ENCODE measurements at places on chromosomes 3 and 15.
A peak's percentile ranks its signal among the peaks of the same experiment; 100 is the strongest.

DNA sequence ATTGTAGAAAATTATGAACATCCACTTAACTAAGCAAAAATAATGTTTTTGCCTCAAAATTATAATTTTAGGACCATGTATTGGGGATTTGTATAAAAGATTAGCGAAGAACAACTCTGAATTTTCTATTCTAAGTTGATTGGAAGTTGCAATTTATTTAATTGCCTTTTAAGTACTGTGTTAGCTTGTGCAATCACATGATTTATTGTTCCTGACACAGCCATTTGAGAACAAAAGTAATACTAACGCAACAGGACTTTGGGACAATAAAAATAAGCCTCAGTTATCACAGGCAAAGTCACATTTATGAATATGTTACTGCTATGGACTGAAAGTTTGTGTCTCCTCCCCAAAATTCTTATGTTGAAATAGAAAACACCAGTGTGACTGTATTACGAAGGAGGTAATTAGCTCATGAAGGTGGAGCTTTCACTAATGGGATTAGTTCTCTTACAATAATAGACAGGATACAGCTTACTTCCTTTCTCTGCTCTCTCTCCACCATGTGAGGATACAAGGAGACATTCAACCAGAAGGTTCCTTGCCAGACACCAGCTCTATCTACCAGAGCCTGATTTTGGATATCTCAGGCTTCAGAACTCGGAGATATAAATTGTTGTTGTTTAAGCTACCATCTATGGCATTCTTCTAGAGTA, 745.9 kb downstream of the ZBBX start:
- no peak for DNase-seq

GRCh38 chr3:41200669-41201021, 1.3 kb downstream of the CTNNB1 start:
- peak; percentile 55 for DNase-seq

DNA sequence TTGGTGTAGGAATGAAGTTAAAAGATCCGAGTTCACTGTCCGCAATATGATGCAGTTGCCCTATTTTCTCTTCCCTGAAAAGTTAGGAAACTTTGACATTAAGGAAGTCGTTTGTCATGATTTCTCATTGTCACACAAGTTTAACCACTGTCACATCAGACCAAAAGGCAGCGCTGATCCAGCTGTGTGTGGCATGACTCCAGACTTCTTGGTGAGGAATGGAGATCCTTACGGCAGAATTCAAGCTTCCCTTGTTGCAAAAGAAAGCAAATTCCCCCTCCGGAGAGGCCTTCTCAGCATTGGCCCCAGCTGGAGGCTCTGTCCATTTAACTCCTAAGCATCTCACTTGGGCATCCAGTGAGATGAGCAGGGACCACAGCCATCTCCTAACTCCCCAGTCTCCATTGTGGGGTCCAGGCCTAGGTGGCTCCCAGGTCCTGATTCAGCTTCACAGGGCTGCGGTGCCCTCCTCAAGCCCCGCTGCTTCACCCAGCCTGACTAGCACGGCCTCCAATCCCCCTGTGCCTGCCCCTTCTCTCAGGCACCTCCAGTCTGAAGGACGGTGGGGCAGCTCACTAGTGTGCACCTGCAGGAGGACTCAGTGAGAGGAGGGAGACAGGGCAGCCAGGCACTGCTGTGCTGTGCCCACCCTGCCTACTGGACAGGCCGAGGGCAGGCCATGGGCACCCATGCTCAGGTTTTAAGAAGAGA, 159.5 kb downstream of the CHSY1 start:
- DNase-seq = peak; percentile 50

DNA sequence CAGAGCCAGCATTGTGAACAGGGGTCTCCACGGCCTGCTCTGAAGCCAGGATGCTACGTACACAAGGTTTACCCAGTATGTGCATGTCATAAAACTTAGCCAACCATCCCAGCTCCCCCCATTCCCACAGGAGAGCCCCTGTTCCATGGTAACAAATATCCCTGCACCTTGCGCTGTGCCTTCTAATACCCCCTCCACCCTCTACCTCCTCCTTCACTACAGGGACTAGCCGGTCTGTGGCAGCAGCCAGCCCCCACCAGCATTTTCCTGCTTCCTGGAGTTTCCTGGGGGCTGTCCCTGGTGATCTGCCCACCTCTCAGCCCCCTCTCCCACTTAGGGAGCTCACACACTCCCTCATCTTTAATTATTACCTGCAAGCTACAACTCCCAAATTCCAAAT, 20.4 kb downstream of the ACSBG1 start:
- no peak for DNase-seq

- DNase-seq = no peak
Measured at GRCh38 chr15:40002295-40002694, 36.7 kb downstream of the SRP14 start.

GRCh38 chr15:68271854-68272471, 5.6 kb upstream of the FEM1B start:
- DNase-seq = peak; percentile 61

DNA sequence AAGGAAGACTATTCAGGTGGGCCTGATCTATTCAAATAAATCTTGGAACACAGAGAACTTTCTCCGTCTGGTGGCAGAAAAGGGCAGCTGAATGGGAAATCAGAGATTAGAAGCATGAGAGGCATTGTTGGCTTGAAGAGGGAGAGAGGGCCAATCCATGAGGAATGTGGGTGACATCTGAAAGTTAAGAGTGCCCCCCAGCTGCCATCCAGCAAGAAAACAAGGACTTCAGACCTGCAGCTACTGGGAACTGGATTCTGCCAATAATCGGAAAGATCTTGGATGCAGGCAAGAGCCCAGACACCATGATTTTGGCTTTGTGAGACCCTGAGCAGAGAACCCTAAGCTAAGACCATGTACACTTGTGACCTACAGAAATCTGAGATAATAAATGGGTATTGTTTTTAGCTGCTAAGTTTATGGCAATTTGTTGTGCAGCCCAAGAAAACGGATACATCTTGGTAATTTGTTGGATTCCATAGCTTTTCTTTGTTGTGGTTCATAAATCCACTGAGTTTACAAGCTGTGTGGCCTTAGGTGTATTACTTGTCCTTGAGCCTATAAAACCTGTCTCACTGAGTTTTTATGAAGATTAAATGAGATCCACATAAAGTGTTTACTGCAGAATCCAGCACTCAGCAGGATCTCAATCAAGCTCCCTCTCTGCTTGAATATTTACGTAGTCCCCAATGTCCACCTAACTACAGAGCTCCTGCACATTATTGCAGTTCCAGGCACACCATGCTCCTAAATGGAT, 82.1 kb upstream of the PRTG start:
- no peak for DNase-seq
